ENCODE measurements at places on chromosomes 2 and 18. TPM values are rescaled to one million over a fixed set of nuclear protein-coding genes. Genes with fewer than 3 reads are reported as not detected.

ZNF532 gene
- total RNA-seq, result 1.5 TPM

GRCh38 chr2:58893656-58894351, 652.7 kb upstream of the FANCL start:
- H3K36me3 ChIP-seq, result no peaks in the 10 kb centered on the region
- H3K27me3 ChIP-seq, result peaks cover 2% of the 10 kb centered on the region
- H3K27ac ChIP-seq, result no peak overlapping the region
- no peaks in the 10 kb centered on the region for H3K4me1 ChIP-seq
- H3K4me3 ChIP-seq, result no peak overlapping the region
- no peak for DNase-seq

GRCh38 chr2:120992791-120993555, 257.3 kb downstream of the GLI2 start:
- no peaks in the 10 kb centered on the region for H3K27me3 ChIP-seq
- H3K27ac ChIP-seq, result no peak overlapping the region
- DNase-seq, result no peak

- no peaks in the 10 kb centered on the region for H3K36me3 ChIP-seq
- peaks cover 15% of the 10 kb centered on the region for H3K27me3 ChIP-seq
- no peak for DNase-seq
- no peak overlapping the region for H3K4me3 ChIP-seq
- H3K27ac ChIP-seq, result no peak overlapping the region
Observed at GRCh38 chr2:175576875-175577274, 395.4 kb upstream of the ATP5MC3 start.

DNA sequence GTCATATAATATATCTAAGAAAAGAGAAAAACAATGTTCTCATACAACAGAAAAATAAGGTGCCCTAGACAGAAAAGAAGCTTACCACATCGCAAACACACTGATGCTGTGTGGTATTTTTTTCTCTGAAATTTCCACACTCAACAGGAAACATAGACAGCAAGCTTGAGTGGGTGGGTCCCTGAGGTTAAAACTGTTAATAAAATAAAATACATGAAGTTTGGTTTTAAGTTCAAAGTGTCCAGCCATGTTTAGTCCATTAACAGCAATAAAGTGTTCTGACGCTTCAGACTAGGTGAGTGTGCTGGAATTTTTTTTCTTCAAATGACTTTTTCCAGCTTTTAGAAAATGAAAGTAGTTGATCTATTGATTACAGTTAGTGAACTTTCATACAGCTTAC, 83.3 kb upstream of the EPB41L5 start:
- H3K4me1 ChIP-seq, result peaks cover 54% of the 10 kb centered on the region
- H3K27ac ChIP-seq, result peak overlapping the region; percentile 90
- H3K36me3 ChIP-seq, result peaks cover 19% of the 10 kb centered on the region
- H3K4me3 ChIP-seq, result peak overlapping the region; percentile 59
- peak; percentile 14 for DNase-seq

- peaks cover 20% of the 10 kb centered on the region for H3K27me3 ChIP-seq
- H3K27ac ChIP-seq, result no peak overlapping the region
- no peak for DNase-seq
- H3K4me1 ChIP-seq, result no peaks in the 10 kb centered on the region
- no peak overlapping the region for H3K4me3 ChIP-seq
Observed at GRCh38 chr2:156702541-156702940, 266.4 kb downstream of the GPD2 start.

DNA sequence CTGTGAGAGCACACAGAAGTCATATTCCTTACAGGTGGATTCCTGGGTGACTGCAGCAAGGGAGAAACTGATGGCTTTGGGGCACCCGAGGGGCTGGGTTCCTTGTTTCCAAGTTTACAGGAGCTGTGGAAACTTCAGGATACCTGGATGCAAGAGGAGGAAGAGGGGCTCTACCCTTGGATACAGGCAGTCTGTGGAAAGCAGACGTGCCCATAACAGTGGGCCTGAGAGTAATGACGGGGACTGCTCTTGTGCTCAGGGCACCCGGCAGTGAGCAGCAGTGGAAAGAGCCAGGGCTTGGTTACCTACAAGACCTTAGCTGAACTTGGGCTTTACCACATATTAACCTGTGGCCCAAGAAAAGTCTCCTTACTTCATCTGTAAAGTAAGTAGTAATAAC, 102.2 kb upstream of the TGFA start:
- no peak overlapping the region for H3K4me3 ChIP-seq
- DNase-seq, result no peak
- H3K4me1 ChIP-seq, result peaks cover 37% of the 10 kb centered on the region
- no peaks in the 10 kb centered on the region for H3K36me3 ChIP-seq
- peak overlapping the region; percentile 77 for H3K27ac ChIP-seq

All from activated naive CD8-positive, alpha-beta T cell treated with anti-CD3 and anti-CD28 coated beads for 36 hours (primary cell).